Type B pancreatic cell (in vitro differentiated cells): ENCODE measurements at places on chromosomes 13 and 19. TPM values are rescaled to one million over a fixed set of nuclear protein-coding genes. Genes with fewer than 3 reads are reported as not detected.
A peak's percentile ranks its signal among the peaks of the same experiment; 100 is the strongest.

GRCh38 chr13:19362946-19363510, 181.4 kb upstream of the TUBA3C start:
- H3K4me1 ChIP-seq = no peaks in the 10 kb centered on the region
- no peaks in the 10 kb centered on the region for H3K36me3 ChIP-seq
- no peak overlapping the region for H3K27ac ChIP-seq

GRCh38 chr13:66576381-66576780, 653.8 kb downstream of the PCDH9 start:
- H3K4me1 ChIP-seq = no peaks in the 10 kb centered on the region
- H3K27ac ChIP-seq = no peak overlapping the region
- peaks cover 2% of the 10 kb centered on the region for H3K27me3 ChIP-seq
- peaks cover 4% of the 10 kb centered on the region for H3K36me3 ChIP-seq
- no peak overlapping the region for H3K4me3 ChIP-seq

DNA sequence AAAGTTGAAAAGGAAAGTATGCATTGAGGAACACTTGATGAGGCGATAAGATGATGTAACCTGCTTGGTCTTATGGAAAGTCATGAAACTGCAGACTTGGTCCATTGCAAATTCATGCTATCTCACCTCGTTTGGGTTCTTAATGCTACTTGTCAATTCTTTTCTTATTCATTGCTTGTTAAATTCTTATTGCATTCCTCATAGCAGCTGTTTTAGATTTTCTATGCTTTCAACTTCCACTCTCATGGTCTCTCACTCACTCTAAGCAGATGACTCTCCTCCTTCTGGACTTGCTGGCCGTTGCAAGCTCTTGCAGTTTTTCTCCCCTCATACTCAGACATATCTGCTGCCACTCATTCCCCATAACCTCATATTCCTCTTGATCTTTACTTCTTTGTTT, 67.8 kb upstream of the CSNK1A1L start:
- no peak overlapping the region for H3K4me3 ChIP-seq
- H3K27me3 ChIP-seq = no peaks in the 10 kb centered on the region
- no peak overlapping the region for H3K27ac ChIP-seq
- no peak for DNase-seq
- H3K36me3 ChIP-seq = no peaks in the 10 kb centered on the region

DNA sequence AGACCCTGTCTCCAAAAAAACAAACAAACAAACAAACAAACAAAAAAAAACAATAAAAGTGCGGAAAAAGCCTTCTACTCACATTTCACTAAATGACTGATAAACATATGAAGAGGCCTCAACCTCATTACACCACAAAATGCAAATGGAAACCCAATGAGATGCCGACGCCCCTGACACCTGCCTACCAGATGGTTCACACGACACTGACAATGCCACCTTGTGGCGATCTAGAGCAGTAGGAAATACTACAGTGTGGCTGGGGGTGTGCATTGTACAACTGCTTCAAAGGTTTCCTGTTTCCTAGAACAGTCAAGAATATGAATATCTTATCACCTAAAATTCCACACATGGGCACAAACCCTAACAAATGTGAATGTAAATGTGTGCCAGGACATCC, 14.0 kb downstream of the SCGB2B2 start:
- H3K4me3 ChIP-seq = no peak overlapping the region
- H3K4me1 ChIP-seq = no peaks in the 10 kb centered on the region
- no peak overlapping the region for H3K27ac ChIP-seq
- DNase-seq = no peak

DNA sequence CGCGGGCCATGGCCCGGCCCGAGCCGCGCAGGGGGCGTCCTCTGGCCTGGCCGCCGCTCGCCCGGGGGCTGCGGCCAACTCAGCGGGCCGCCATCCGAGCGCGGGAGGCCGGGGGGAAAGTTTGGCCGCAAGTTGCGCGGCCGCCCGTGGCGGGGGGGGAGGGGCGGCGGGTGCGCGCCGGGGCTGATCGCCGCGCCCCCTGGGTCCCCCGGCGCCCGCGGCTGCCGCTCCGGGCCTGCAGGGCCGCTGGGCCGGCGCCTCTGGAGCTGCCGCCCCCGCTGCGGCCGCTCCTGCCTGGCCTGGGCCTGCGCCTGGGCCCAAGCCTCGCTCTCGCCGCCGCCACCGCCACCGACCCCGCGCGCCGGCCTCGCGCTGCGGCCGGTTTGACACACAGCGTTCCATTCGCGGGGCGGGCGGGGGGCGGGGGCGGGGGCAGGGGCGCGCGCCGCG, at the start of gene NR2F6:
Gene NR2F6 (minus strand): TSS at position 385 of the 450 bp plus-strand sequence. CDS start 699 bp downstream, outside the sequence.
- H3K27ac ChIP-seq = peak within 1 kb of the TSS; percentile 93
- no peaks in the 10 kb centered on the region for H3K27me3 ChIP-seq
- H3K36me3 ChIP-seq = no peaks in the 10 kb centered on the region
- DNase-seq = no peak
- H3K4me1 ChIP-seq = peaks cover 42% of the 10 kb centered on the region

- H3K4me1 ChIP-seq = peaks cover 8% of the 10 kb centered on the region
- no peaks in the 10 kb centered on the region for H3K27me3 ChIP-seq
- no peak for DNase-seq
- H3K36me3 ChIP-seq = no peaks in the 10 kb centered on the region
Measured at GRCh38 chr19:18745012-18745735, 45.9 kb downstream of the COMP start.

GRCh38 chr19:48540110-48540509, 11.9 kb upstream of the SULT2B1 start:
- H3K27ac ChIP-seq = peak overlapping the region; percentile 72
- H3K36me3 ChIP-seq = no peaks in the 10 kb centered on the region
- no peak for DNase-seq
- H3K27me3 ChIP-seq = no peaks in the 10 kb centered on the region

- no peak overlapping the region for H3K27ac ChIP-seq
- no peaks in the 10 kb centered on the region for H3K27me3 ChIP-seq
- no peak overlapping the region for H3K4me3 ChIP-seq
- DNase-seq = no peak
Measured at GRCh38 chr13:47299304-47299703, 402.5 kb upstream of the HTR2A start.

DNA sequence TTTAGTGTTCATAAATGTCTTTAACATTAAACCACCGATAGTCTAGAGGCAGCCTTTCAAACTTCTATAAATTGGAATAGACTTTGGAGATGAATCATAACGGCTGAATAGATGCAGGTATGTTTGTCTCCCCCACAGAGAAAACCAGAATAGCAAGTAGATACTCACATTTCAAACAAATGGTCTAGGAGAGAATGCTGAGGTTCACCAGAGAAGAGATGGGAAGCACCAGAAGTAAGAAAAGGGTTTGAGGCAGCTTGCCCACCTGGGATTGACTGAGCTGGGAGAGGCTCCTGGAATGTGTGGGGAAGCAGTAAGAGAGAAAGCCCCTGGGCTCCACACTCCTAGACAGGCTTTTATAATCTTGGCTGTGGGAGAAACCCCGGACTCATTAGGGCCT, 6.4 kb downstream of the IGFL3 start:
- H3K4me1 ChIP-seq = peaks cover 16% of the 10 kb centered on the region
- no peaks in the 10 kb centered on the region for H3K36me3 ChIP-seq
- no peak for DNase-seq
- peak overlapping the region; percentile 50 for H3K27ac ChIP-seq
- H3K4me3 ChIP-seq = peak overlapping the region; percentile 37

GRCh38 chr13:48660361-48661076, 6.8 kb downstream of the CYSLTR2 start:
- DNase-seq = no peak
- H3K27me3 ChIP-seq = no peaks in the 10 kb centered on the region
- no peaks in the 10 kb centered on the region for H3K4me1 ChIP-seq

GRCh38 chr19:19477705-19478383, 37.5 kb downstream of the TSSK6 start:
- H3K27me3 ChIP-seq = no peaks in the 10 kb centered on the region
- DNase-seq = no peak
- no peak overlapping the region for H3K27ac ChIP-seq

GRCh38 chr13:82713687-82714405, 1168.4 kb downstream of the SLITRK1 start:
- no peak for DNase-seq
- H3K4me3 ChIP-seq = no peak overlapping the region
- H3K27me3 ChIP-seq = no peaks in the 10 kb centered on the region
- no peak overlapping the region for H3K27ac ChIP-seq

Gene KMT2B
- 52.3 and 55.4 TPM in 2 replicates for total RNA-seq

Gene ZNF507
- 22.4 and 32.5 TPM in 2 replicates for total RNA-seq

Gene KLK2
- 0.43 TPM in 1 of 2 replicates, not detected in the other for total RNA-seq

Gene WDR62
- 3.3 and 12.5 TPM in 2 replicates for total RNA-seq
